ENCODE measurements at places on chromosomes 6 and 20.

DNA sequence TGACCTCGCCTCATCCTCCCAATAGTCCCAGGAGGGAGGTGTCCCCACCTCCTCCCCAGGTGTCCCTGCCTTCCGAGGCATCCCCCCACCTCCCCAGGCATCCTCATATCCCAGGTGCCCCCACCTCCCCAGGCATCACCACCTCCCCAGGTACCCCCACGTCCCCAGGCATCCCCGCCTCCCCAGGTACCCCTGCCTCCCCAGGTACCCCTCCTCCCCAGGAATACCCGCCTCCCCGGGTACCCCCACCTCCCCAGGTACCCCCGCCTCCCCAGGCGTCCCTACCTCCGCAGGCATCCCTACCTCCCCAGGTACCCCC, 198.9 kb downstream of the SYNDIG1 start:
- no peak for DNase-seq

- no peak for DNase-seq
These were observed 89.2 kb upstream of the BCLAF1 start for GRCh38 chr6:136378888-136379287.

DNA sequence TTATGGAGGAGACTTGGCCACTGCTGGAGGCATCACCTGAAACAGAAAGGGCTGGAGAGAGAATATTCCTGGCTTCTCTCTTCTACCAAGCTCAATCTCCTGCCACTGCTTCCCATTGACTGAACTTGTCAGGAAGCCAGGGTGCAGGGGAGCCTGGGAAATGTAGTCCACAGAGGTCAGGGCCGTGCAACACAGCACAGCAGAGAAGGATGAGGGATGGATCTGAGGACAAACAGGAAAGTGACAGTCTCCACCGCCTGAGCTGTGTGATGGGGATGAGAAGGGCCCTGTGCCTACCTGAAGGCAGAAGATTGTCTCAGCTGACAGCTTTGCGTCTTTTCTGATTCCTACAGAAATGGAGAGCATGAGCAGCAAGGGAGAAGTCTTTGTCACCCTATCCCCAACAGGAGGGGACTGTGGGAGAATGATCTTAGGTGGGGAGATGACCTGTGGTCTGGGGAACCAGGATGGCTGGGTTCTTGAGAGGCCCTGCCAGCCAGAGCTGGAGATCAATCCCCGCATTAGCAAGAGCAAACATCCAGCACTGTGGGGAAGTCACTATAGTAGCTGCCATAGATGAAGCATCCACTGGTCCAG, 114.2 kb downstream of the SNX5 start:
- DNase-seq = peak; percentile 59

GRCh38 chr6:84867521-84867920, 103.1 kb upstream of the TBX18 start:
- no peak for DNase-seq

- no peak for DNase-seq
These were observed 79.3 kb downstream of the TCP11 start for GRCh38 chr6:35061651-35062410.

GRCh38 chr6:131692589-131692988, 8.6 kb downstream of the OR2A4 start:
- DNase-seq = no peak

DNA sequence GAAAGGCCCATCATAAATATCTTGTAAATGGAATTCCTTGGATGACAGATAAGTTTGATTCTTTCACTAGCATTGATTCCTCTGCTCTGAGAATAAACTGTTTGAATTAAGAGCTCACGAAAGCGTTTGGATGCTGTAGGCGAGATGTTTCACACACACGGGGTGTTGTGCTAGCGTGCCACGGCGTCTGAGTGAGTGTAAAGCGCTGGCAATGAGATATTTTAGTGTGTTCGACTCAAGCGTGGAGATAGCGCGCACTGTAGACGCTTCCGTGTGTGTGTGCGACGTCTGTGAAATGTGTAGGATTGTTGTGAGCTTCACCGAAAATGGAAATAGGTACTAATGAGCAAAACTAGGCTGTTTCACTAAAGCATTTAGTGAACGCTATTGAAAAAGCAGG, 29.4 kb upstream of the ADRM1 start:
- DNase-seq = peak; percentile 80

DNA sequence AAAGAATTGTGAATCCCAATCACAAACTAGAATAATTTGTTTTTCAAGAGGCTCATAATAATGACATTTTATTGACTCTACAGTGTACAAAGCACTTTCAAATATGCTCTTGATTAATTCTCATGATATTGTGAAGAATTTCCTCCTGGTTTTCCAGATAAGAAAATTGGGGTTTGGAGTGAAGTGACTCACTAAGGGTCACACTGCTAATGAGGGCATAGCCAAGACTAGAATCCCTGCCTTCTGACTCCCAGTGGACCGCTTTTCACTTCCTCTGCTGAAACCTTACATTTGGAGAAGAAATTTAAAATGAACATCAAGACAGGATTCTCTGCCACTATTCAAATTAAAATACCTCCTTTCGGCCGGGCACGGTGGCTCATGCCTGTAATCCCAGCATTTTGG, 38.3 kb upstream of the LTV1 start:
- DNase-seq = no peak

DNA sequence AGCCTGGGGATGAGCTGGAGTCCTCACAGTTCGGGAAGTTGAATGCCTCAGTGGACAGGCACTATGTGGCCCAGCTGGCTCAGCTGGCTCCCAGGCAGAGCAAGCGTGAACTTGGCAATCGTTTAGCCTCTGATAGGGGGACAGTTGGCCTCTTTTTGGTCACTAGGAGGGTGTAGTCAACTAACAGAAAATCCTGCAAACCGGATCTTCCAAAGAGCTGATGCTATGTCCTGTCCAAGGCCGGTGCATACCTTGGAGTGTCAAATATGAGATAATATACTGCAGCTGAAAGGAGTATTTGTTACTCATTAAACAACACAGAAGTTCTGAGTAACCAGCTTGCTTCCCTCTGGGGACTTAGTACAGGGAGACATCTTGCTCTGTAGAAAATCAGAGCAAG, 126.2 kb upstream of the EXOC2 start:
- DNase-seq = no peak

DNA sequence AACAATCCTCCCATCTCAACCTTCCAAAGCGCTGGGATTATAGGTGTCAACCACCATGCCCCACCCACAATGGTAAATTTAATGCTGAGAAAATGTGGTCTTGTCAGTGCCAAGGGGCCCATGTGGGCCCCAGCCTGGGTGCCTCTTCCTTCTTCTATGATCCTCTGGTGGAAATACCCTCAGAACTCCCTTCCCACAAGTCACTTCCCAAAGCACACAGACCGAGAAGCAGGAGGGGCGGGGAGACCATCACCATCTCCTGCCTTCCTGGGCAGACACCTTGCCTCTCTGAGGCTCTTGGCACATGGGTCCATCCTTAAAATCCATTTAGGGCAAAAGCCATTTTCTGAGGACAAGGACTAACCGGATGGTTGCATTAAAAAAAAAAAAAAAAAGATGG, 59.0 kb downstream of the NOL4L start:
- no peak for DNase-seq
